ENCODE measurements at places on chromosomes 2 and 18. TPM values are rescaled to one million over a fixed set of nuclear protein-coding genes. Genes with fewer than 3 reads are reported as not detected.

Gene ACVR2A
- 7.9 TPM for total RNA-seq

GRCh38 chr18:45430041-45430440 is 185.2 kb upstream of the SLC14A2 start:
- no peak for DNase-seq

GRCh38 chr2:48165070-48165753 is 258.9 kb upstream of the FBXO11 start:
- no peak for DNase-seq

- DNase-seq = peak; percentile 63
Measured at GRCh38 chr2:201151127-201151981, 31.6 kb upstream of the CASP10 start.

- DNase-seq = peak; percentile 53
Measured at GRCh38 chr18:76252880-76253279, 242.2 kb downstream of the ZNF516 start.

- DNase-seq = no peak
Measured at GRCh38 chr18:67183398-67183797, 333.1 kb downstream of the DSEL start.

GRCh38 chr2:46331109-46331766 is 34.0 kb downstream of the EPAS1 start:
- DNase-seq = no peak

DNA sequence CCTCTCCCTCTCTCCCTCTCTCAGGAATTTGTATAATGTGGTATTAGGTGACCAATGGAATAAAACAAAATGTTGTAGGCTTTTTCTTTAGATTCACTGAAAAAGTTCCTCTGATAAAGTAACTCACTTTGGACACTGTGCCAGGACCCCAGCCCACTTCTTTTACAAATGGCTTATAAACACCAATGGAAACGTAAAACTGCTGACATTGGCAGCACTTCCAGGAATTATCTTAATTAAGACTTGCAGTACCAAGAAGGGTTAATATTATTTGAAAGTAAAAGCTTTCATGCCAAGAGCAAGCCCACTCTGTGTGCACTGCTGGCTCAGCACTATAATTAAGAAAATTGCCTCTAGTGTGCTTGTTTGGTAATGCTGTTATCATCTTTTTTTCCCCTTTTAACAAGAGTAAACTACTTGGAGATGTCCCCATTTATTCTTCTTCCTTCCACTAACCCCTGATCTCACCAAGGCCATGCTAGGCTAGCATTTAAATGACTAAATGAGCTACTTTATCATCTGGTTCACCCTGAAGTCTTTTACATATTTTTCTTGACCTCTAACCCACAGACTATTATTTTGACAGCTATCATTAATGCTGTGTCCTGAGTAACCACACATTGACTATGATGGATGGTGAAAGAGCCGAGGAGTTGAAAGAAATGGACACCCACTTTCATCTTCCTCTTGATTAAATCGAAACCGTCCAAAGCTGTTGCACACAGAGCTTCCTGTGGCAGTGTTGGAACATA is 232.2 kb upstream of the ETAA1 start:
- no peak for DNase-seq

DNA sequence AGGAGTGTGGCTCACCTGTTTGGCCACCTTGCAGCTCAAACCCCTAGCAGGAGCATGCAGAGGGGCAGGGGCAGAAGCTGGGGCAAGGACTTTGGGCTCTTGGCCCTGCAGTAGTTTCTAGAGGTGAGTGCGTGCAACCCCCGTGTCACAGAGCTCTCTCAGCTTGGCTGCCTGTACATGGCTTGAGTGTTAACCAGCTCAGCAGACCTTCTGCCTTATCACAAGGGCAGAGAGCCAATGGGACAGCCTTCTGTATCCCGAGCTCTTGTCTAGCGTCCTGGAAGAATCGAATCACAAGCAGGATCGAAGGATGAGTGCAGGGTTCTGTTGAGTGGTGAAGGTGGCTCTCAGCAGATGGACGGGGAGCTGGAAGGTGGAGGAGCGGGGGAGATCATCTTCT is 120.3 kb upstream of the TMEM18 start:
- DNase-seq = no peak

DNA sequence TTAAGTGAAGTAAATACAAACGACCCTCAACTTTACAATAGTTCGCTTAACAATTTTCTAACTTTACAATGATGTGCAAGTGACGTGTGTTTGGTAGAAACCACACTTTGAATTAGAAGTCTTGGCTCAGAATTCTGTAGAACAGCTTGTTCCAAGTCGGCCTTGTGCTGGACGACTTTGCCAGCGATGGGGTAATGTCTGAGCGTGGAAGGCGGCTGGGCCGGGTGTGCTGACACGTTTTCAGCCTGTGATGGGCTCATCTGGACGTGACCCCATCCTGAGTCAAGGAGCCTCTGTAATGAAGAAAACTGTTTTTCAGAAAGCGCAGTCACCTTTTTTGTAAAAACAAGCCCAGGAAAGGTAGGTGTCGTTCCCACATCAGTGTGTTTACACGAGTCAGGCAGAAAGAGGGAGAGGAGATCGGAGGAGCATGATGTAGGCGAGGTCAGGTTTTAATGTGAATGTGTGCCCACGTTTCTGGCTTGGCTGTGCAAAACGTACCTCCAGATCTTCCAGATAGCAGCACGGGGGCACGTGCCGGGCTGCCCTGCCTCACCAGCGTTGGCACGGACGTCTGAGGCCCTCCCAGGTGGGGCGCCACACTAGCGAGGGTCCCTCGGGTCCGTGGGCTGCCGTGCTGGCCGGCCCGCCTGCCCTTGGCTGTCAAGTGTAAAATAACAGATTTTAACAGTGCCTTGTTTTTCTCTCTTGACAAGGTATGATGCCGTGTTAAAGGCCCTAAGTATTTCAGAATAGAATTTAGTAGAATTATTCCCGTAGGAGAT is 54.6 kb downstream of the CTDP1 start:
- DNase-seq = no peak

- DNase-seq = no peak
Measured at GRCh38 chr2:239726631-239727181, 298.4 kb downstream of the NDUFA10 start.

DNA sequence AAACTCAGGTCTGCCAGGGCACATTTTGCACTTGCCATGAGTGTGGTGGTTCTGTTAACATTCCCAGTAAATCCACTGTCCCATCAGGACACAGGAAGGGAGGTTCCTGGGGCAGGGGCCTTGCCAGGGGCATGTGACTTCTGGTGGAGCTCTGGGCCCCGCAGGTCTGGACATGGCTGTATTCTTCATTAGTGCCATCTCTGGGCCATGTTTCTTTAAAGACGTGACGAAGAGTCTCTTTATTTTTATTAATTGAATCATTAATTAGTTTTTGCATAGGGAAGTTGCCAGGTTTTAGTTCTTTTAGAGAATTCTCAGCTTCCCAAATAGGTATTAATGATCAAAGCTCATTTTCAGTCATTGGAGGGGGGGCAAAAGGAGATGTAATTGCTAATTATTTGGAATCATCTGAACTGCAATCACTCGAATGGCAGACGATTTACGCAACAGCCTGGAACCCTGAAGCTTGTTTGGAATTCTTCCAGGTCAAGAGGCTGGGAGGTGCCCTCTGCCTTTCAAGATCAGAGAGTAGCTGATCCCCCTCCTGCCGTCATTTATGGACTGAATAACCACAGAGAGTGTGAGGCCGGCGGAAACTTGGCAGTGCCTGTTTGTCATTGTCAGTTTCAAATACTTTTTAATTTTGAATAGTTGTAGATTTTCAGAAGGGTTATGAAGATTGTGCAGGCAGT is 106.2 kb downstream of the RTP5 start:
- no peak for DNase-seq

GRCh38 chr18:38369772-38370690 is 804.4 kb upstream of the CELF4 start:
- DNase-seq = peak; percentile 11

- DNase-seq = no peak
Measured at GRCh38 chr2:46569766-46570165, 90.4 kb downstream of the TMEM247 start.

- peak; percentile 13 for DNase-seq
Measured at GRCh38 chr2:139790807-139791752, 1010.9 kb upstream of the NXPH2 start.

GRCh38 chr2:100253786-100254185 is 68.5 kb downstream of the LONRF2 start:
- DNase-seq = no peak

GRCh38 chr2:104340162-104340561 is 513.8 kb upstream of the POU3F3 start:
- no peak for DNase-seq

DNA sequence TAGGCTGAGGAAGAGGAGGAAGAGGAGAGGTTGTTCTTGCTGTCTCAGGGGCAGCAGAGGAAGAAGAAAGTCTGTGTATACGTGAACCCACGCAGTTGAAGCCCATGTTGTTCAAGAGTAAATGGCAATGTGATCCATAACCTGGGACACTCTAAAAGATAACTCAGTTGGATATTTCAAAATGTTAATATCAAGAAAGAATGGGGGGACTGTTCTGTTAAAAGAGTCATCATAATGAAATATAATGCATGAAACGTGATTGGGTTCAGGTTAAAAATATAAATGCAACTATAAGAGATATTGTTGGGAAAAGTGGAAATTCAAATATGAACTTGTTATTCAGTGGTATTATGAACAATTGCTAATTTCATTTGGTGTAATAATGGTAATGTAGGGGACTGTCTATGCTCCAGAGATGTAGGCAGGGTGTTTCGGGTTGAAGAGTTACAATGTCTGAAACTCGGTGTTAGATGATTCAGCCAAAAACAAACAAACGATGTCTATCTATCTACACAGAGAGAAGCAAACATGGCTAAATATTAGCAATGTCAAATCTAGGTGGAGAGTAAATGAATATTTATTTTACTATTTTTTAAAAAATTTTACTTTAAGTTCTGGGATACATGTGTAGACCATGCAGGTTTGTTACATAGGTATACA is 21.1 kb upstream of the POLE4 start:
- no peak for DNase-seq

DNA sequence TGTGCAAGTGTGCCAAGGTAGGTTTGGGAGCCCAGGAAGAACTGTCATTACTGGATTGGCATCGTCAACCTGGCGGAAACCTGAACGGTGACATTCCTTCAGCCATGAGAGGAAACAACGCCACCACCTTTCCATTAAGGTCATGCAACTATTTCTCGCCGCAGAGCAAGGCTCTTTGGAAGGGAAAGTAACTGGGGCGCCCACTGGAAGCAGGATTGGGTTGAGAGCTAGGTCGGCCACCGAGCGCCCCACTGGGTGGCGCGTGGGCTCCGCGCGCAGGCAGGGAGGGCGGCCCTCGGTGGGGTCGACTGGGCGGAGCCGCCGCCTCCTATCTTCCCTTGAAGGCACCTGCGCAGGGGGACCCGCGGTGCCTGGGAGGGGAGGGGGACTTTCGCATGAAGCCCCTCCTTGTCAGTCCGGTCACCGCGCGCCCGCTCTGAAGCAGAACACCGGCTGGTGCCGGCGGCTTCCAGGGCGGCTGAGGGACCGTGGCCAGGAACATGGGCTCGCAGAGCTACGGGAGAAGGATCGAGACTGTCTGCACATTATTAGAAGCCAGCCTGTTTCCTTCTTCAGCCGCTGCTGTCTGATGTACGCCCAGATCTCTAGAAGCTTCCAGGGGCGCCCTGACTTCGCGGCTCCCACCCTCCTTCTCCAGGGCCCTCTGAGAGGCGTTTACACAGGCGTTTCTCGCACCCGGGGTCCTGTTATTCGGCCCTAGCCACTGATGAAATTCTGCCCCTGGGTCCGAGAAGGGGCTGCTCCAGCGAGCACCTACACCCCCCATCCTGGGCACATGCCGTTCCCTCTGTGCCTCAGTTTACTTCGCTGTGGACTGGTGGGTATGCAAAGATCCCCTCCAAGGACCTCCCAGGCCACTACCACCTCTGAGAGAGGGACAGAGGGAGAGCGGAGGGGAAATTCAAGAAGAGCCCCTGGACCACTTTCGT is 27.3 kb upstream of the MAL start:
- no peak for DNase-seq
